ENCODE measurements at places on chromosomes 1 and 21.

- DNase-seq = no peak
These were observed 52.7 kb downstream of the AGPAT3 start for GRCh38 chr21:43917515-43918384.

DNA sequence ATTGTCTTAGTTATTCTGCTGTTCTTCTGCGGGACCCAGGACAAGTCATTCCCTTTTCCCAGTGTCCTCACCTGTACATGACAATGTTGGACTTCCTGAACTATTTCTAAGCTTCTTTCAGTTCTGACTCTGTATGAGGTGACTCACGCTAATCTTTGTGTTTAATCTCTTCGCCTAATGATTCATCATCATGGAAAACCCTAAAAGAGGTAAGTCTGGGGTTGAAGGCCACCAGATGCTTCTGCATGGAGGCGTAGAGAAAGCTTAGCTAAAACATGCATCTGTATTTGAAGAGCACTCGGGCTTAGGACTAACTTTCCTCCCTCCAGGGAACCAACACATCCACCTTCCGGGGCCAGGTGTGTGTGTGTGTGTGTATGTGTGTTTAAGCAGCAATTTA is 7.4 kb downstream of the SPRR5 start:
- no peak for DNase-seq

GRCh38 chr1:207444514-207445217 is 9.5 kb upstream of the CR2 start:
- no peak for DNase-seq

DNA sequence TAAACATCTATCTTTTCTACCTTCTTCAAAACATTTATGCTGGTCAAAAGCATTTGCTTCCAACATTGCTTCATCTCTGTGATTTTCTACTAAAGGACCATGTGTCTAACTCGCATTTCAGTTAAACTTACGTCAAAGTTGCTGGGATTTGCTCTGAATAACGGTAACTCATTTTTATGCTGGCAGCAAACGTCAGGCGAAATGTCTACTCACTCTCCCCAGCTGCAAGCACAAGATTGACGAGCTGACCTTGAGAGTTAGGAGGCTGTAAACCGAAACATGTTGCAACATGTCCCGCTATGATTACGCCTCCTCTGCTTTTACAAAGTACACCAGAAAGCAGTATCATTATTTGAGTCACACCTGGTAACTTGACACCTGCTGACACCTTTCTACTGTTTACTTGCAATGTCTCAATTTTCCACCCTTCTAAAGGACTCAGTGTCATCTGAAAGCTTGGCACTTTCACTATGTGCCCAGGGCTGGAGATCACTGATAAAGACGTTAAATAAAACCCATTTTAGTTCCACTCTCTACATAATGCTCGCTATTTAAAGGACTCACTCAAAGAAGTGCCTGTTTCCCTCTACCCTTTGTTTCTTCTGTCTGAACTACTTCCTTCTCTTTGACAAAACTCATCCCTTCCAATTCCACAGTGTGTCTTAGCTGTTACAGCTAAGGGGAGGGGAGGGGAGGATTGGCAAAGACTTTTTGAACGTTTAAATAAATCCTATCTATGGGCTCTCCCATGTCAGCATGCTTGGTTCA is 111.9 kb downstream of the PTPN14 start:
- DNase-seq = peak; percentile 79

DNA sequence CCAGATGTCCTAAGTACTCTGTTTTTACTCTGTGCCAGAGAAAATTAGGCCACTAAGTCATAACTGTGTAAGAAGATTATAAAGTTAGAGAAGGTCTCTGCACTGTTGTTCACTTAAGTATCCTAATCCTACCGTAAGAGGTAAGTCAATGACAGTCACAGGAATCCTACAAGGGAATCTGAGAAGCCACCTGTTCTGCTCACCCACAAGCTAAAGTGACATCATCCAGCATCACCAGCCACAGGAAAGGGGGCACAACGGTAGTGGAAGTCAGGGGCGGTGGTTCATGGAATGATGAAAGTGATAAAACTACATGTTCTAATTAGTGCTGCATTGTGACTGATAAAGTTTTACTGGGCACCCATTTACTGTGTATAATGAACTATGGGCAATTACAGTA is 92.7 kb downstream of the PLD5 start:
- DNase-seq = no peak

- no peak for DNase-seq
These were observed 38.2 kb downstream of the SLC19A1 start for GRCh38 chr21:45504021-45504515.

GRCh38 chr1:164921493-164921892 is 362.5 kb downstream of the PBX1 start:
- DNase-seq = no peak

DNA sequence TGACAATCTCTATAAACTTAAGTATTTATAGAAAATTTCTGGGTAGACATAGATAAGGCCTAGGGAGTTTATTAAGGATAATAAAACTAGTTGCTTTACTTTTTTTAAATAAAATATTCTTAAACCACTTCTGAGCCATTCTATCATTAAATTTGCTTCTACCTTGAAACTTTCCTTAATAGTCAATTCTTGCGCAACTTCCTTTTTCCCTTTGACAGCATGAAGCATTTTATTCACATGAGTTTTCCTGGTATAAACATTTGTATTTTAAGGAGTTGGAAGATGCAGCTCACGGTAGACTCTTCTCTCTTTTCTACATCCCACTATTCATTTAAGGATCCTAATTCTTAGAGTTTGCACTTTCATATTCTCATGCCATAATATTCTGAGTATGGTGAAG is 75.8 kb upstream of the DPH5 start:
- DNase-seq = no peak

- no peak for DNase-seq
These were observed 199.0 kb downstream of the LBR start for GRCh38 chr1:225228871-225229303.

- no peak for DNase-seq
These were observed 81.2 kb upstream of the RAB3GAP2 start for GRCh38 chr1:220353229-220354012.

DNA sequence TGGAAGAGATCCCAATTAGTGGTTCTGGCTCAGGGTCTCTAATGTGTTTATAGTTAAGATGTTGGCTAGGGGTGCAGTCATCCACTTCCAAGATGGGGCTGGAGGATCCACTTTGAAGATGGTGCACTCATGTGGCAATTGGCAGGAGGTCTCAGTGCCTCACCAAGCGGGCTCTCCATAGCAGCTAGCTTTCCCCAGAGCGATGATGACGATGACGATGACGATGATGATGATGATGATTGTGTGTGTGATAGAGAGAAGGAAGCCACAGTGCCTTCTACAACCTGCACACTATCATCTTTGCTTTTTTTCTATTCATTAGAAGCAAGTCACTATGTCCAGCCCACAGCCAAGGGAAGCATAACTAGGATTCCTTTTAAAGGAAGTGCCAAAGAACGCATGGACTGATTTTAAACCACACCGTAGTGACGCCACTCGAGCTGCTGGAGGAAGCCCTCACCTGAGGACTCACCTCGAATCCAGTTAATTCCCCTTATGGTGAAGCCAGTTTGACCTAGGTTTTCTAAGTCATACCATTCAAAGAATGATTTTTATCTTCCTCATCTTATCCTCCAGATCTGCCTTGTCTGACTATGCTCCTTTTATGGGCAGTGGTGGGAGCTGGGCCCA is 49.4 kb downstream of the SRRM1 start:
- DNase-seq = no peak

DNA sequence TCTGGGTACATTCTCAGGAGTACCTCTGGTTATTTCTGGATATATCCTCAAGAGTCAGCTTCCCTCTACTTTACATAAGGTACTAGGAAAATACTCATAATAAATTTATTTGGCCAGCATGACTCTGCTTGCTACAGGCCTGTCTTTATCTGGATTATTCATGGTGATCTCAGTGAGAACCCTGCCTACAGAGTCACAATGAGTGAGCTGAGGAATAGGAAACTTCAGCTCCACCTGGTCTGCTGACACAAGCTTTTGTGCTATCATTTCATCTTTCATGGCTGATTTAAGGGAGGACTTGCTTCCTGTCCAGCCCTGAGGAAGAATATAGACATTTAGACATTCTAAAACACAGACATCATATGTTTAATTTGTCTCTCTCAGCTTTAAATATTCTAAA is 19.5 kb upstream of the SUCO start:
- DNase-seq = no peak

GRCh38 chr21:17402937-17403336 is 109.9 kb upstream of the CXADR start:
- DNase-seq = no peak

DNA sequence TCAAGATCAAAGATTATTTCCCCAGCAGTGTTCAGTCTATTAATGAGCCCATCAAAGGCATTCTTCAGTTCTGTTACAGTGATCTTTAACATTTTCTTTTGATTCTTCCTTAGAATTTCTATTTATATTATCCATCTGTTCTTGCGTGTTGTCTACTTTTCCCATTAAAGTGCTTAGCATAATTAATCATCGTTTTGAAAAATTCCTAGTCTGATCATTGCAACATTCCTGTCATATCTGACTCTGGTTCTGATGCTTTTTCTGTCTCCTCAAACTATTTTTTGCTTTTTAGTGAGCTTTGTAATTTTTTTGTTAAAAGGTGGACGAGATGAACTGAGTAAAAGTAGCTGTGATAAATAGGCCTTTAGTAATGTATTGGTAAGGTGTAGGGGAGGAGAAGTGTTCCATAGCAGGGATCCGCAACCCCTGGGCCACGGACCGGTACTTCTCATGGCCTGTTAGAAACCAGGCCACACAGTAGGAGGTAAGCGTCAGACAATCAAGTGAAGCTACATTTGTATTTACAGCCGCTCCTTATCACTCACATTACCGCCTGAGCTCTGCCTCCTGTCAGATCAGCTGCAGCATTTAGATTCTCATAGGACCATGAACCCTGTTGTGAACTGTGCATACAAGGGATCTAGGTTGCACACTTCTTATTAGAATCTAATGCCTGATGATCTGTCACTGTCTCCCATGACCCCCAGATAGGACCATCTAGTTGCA is 163.3 kb downstream of the PIK3R3 start:
- no peak for DNase-seq

- DNase-seq = no peak
These were observed 79.4 kb upstream of the USH2A start for GRCh38 chr1:216502528-216503162.

DNA sequence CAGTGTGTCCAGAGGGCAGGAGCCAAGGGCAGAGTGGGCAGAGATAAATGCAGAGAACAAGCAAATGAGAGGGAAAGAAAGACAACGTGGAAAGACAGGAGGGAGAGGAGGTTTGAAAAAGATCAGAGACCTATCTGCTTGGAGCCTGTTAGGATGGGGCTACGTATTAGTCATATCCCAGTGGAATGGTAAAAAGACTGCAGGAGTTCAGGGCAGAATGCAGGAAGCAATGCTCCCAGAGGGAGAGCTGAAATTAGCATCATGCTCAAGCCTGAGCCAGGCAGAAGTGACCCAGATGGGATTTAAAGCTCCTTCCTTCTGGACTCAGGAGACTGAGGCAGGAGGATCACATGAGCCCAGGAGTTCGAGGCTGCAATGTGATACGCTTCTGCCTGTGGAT is 261.3 kb upstream of the CHRM3 start:
- DNase-seq = peak; percentile 10

DNA sequence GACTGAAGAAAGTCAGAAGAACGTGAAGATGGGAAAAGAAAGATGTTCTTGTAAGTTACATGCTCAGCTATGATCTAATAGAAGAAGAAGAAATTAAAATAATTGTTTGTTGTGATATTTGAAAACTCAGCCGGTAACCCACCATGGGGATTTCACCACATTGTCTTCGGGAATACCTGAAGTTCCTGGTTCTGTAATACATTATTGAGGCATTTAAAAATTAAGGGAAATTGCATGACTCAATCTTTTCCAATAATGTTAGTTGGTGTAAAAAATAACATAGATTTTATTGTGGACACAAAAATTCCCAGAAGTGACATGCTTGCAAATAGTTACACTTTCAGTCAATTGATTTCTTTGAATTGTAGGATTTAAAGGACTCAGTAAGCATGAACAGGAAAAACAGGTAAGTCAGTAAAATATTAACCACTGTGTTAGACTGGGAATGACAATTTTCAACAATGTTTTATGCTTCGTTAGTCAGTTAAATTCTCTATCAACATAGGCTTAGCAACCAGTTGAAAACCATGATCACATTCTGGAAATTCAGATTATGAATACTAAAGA is 745.1 kb downstream of the LTN1 start:
- no peak for DNase-seq

DNA sequence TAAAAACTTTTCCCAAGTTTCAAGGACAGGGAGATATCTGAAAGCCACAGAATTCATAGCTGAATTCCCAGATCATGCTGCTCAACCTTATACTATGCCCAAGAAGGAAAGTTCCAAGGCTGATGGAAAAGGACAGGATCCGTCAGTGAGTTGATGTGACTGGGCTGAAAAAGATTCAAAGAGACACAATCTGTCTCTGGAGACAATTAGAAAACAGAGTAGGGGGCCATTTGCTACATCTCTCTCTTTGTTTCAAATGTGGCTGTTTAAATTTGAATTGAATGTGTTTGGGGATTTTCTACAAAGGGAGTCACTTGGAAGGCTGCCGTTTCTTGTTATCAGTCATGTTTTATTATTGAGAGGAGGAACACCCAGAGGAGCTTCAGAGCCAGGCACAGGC is 292.6 kb downstream of the NUF2 start:
- no peak for DNase-seq

GRCh38 chr1:228050571-228051231 is 31.8 kb upstream of the ARF1 start:
- DNase-seq = no peak

DNA sequence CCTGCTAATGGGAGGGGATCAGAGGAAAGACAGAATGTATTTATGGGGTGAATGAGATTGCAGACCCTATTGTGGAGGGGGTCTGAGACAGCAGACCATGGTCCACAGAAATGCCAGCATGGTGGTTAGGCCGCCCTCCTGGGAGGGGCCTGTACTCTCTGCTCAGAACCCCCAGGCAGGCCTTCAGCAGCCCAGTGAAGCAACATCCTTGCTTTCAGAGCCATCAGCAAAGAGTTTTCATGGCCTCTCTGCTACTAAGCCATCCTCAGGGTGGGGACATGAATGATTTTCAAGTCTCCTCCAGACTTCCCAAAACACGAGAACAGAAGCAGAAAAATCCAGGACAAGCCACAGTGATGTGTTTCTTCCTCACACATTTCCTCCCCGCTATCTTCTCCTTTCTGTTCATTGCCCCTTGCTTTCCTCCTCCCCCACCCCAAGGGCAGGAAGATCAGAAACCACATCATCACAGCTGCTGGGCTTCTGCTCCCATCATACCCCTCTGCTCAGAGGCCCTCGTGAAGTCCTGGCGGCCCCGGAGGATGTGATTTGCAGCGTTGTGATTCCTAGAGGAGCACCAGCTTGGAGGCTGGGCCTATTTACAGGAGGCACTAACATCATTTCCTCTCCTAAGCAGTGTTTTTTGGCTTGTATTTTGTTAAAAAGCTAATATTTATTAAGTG is 48.0 kb downstream of the ABCA4 start:
- DNase-seq = no peak

GRCh38 chr1:227543283-227544066 is 19.9 kb upstream of the ZNF678 start:
- DNase-seq = no peak

Data from HTR-8/SVneo (cell line).